ENCODE measurements at places on chromosomes 6 and 20.
A peak's percentile ranks its signal among the peaks of the same experiment; 100 is the strongest.

DNA sequence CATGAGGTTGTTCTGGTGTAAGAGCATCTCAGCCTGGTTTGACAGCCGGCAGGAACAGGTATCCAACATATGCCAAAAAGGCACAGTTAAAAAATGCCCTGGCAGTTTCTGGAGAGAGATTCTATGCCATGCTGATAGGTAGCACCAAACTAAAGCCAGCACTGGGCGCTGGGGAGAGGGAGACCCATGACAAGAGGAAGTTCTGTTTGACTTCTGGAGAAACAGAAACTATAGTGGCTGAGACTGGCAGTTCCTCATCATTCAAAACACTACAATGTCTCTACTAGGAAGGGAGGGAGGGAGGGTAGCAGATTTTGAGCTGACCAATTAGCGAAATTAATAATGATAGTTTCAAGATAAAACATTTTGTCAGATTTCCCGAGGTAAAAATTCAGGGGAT, 174.1 kb downstream of the ADAT2 start:
- no peak for DNase-seq

DNA sequence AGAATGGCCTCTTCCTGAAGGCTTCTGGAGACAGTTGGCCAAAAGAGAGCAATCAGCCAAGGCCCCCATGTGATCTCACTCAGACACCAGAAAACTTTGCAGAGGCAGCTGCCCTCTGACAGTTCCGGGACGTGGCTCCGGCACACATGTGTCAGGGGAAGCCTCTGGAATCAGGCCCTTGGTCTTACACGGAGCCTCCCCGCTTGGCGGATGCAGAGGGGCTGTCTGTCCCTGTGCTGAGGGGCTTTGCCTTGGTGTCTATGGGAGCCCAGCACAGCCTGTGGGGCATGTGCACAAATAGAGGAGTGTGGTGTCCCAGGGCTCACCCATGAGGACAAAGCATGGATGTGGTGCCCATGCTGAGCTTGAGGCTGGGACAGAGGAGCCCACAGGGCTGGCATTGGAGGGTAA, 13.8 kb downstream of the SIGLEC1 start:
- DNase-seq = no peak

GRCh38 chr20:38112930-38113294, 52.2 kb downstream of the TGM2 start:
- DNase-seq = no peak

- DNase-seq = no peak
These were observed 34.9 kb upstream of the TNFAIP3 start for GRCh38 chr6:137832110-137832509.

DNA sequence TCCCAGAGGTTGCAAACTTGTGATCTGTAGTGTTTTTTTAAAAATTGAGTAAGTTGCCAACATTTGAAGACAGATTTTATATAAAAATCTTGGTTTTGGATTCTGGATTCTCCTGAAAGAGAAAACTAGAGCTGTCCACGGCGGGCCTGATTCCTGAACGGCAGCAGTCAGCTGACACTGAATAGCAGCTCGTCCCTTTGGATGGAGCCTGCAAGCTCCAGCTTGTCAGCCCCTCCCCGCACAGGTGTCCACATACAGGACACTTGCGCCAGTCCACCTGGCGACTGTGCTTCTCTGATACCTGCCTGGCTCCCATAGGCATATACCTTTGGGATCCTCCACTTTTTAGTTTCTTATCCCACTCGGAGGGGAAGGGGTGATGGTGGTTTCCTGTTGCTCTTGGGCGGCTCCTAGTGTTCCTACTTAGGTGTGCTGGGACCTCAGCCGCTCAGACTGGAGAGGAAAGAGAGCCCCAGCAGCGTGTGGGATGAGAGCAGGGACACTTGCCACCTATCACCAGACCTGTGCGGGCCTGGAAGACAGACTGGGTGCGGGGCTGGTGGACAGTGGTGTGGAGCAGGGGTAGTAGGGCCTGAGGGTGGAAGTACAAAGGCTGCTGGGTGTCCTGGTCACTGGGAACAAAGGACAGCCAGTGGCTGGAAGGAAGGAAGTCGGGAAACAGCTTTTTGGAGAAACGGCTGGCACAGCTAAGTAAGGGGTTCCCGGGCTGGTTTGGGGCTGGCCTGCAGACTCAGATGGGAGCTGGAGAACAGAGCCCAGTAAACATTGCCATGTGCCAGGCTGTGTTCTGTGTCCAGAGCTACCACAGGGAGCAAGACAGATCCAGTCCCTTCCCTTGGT, 18.3 kb downstream of the GHRH start:
- DNase-seq = no peak

- DNase-seq = no peak
These were observed 54.6 kb upstream of the POLR1H start for GRCh38 chr6:30006170-30007131.

- DNase-seq = no peak
These were observed 44.9 kb upstream of the KCNG1 start for GRCh38 chr20:51067792-51068191.

DNA sequence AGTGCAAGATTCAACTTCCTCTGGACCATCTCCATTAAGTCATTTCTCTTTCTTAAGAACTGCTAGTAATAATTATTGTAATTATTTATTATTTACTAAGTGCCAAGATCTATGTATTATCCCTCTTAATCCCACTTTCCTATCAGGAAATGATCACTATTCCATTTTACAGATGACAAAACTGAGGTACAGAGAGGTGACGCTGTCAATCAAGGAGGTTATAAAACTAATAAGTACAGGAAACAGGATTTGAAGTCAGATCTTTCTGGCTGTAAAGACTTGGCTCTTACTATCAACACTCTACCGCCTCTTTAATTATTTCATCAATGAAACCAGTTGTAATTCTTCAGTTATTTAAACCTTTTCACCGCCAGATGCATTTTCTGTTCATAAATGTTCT, 37.4 kb downstream of the BLOC1S5 start:
- no peak for DNase-seq

- DNase-seq = no peak
These were observed 15.5 kb upstream of the TPBG start for GRCh38 chr6:82348130-82348529.

DNA sequence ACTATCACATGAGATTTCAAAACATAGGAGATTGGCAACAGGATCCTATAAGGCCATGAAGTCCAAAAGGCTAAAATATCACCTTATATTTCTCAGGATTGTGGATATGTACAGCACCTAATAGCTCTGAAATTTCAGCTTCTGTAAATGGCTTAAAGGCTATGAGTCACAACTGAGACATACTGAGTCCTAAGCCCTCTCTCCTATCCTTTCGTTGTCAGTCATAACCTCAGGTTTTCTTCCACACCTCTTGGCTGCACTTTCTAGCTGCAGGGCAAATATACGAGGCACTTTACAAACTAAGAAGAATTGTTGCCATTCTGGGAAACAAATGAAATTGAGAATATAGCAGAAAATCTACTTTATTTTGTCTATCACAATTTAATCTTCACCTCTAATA, 969.9 kb upstream of the EPHA7 start:
- DNase-seq = no peak

DNA sequence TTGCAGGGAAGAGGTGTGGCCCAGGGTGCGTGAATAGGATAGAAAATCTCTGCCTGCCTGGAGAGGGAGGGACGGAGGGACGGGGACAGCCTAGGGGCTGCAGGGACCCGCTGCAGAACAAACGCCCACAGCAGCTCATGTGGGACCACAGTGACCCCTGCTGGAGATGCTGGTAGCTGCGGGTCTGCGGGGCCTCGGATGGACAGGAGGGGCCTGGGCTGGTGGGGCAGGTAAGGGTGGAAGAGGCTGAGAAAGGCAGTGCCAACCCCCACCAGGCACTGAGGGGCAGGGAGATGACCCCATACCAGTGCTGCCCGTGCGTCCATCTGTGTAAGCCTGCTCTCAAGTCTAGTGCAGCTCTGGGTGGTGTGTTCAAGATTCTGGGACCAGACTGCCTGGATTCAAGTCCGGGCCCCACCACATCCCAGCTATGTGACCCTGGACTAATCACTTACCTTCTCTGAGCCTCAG, 39.4 kb downstream of the KIAA1755 start:
- peak; percentile 40 for DNase-seq

- DNase-seq = no peak
These were observed 203.1 kb downstream of the TSHZ2 start for GRCh38 chr20:53175135-53175780.

- DNase-seq = no peak
These were observed 52.9 kb upstream of the FABP7 start for GRCh38 chr6:122726649-122727048.

- no peak for DNase-seq
These were observed 11.3 kb downstream of the ZHX3 start for GRCh38 chr20:41306061-41306727.

GRCh38 chr6:94510877-94511276, 1066.5 kb upstream of the MANEA start:
- no peak for DNase-seq

GRCh38 chr6:13538084-13538483, 36.3 kb upstream of the SIRT5 start:
- DNase-seq = no peak

GRCh38 chr20:16279320-16279719, 293.9 kb downstream of the KIF16B start:
- DNase-seq = no peak

GRCh38 chr20:15895560-15896084, 677.6 kb downstream of the KIF16B start:
- DNase-seq = no peak

- no peak for DNase-seq
These were observed 242.3 kb upstream of the PREP start for GRCh38 chr6:105645156-105645555.

GRCh38 chr6:56490993-56491392, 151.7 kb downstream of the DST start:
- no peak for DNase-seq

DNA sequence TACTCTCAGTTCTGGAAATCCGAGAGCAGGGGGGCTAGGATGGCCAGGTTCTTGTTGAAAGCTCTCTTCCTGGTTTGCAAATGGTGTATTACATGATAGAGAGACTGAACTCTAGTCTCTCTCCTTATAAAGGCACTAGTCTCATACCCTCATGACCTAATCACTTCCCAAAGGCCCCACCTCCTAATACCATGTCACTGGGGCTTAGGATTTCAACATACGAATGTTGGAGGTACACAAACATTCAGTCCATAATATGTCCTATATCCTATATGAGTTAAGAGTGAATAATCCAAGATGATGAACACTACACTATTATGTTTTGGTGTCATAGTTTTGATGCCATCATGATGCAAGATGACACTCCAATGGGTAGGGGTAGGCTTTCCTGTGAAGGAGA, 20.0 kb upstream of the TXLNB start:
- DNase-seq = no peak

DNA sequence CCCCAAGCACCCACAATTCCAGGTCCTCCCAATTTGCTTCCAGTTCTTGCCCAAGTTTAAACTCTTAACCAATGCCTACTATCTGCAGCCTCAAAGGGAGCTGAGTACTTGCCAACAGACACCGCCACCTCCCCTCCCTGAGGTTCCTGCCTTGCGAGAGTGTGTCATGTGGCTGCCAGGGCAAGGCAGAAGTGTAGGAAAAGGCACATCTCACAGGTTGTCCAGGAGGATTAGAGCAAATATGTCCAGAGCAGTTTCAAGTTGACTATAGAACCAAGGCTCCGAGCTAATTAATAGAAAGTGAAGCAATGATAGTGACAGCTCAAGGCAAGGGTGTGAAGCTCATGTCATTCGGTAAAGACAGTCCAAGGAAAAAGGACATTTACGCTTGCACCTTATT, 127.8 kb downstream of the ATXN1 start:
- DNase-seq = no peak

Data from T-helper 17 cell (primary cell).